Thymus (tissue), 14 donors: ENCODE measurements at places on chromosomes 2 and 18.

DNA sequence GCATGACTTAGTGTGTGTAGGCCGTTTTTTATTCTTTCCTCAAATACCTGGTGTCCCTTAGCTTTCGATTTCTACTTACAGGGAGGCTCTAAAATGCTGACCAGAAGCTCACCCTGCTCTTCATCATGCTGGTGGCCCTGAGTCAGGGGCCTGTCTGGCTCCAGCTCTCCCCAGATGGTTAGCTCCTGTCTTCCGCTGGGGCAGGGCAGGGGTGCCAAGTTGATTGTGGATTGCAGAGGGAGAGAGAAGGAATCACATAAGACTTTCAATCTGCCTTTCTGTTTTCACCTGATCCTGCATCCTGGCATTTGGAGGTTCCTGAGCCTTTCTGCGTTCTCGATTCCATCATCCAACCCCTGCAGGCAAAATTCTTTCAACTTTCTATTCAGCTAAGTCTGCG is 4.2 kb downstream of the CIB4 start:
- no peak for DNase-seq

DNA sequence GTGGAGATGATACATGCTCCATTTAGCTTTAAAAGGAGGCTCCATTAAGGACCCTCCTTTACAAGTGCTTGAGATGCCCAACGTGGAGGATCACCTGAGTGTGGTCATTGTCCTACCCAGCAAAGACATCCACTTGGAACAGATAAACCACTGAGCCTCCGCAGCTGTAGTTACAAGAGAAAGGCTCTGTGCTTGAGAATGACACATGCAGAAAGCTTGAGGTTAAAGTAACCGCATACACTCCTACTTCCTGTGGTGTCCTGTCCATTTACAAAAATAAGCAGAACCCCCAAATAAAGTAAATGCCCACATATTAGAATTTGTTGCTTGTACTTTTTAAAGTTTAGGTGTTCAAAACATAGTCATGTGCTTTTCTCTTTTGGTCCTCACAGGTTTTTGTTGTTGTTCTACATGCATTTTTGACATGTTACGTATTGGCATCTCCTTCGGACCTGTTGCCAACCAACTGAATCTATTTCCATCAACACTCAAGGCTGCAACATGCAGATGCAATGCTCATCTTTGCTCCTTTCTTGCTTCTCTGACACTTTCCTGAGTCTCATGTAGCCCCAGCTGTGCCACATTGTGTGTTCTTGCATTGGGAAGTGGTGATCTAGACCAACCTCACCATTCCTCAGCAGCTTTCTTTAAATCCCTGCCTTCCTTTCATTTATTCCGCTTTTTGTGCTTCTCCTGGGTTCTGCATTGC is 56.0 kb downstream of the SERPINB7 start:
- no peak for DNase-seq

- no peak for DNase-seq
Observed at GRCh38 chr2:16948710-16949109, 283.1 kb upstream of the CYRIA start.

GRCh38 chr2:189238903-189239302 is 59.3 kb upstream of the COL5A2 start:
- DNase-seq: no peak

DNA sequence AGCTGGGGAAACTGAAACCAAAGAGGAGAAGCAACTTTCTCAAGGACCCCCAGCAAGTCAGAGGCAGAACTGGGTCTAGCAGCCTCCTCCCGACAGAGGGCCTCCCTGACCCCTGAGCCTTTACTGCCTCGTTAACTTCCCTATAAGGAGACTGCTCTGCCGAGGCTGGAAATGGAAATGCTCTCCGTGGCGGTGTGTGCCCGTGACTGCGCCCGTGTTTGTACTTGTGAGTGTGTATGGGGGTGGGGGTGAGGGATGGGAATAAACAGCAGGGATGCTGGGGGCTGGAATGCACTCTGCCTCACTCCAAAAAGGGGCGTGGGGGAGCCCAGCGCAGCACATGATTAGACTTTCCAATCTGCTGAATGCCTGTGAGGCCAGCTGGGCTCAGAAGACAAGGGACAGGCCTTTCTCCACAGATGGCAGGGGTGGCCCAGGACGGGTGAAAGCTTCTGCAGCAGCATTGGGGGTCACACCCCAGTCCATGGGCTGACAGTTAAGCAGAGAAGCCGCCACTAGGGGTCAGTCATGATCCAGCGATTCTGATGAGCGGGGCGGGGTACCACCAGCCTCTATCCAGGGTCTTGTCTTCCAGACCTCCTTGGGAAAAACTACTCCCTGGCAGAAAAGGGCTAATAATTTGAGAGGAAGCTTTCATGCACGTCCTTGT is 26.8 kb downstream of the MPHOSPH10 start:
- peak; percentile 23 for DNase-seq

GRCh38 chr2:175372704-175373701 is 191.5 kb upstream of the ATP5MC3 start:
- no peak for DNase-seq

GRCh38 chr2:15756882-15757819 is 165.5 kb downstream of the DDX1 start:
- DNase-seq: no peak

- no peak for DNase-seq
Observed at GRCh38 chr2:211144078-211144477, 587.7 kb downstream of the CPS1 start.

- DNase-seq: no peak
Observed at GRCh38 chr2:1951586-1951985, 207.3 kb upstream of the PXDN start.

DNA sequence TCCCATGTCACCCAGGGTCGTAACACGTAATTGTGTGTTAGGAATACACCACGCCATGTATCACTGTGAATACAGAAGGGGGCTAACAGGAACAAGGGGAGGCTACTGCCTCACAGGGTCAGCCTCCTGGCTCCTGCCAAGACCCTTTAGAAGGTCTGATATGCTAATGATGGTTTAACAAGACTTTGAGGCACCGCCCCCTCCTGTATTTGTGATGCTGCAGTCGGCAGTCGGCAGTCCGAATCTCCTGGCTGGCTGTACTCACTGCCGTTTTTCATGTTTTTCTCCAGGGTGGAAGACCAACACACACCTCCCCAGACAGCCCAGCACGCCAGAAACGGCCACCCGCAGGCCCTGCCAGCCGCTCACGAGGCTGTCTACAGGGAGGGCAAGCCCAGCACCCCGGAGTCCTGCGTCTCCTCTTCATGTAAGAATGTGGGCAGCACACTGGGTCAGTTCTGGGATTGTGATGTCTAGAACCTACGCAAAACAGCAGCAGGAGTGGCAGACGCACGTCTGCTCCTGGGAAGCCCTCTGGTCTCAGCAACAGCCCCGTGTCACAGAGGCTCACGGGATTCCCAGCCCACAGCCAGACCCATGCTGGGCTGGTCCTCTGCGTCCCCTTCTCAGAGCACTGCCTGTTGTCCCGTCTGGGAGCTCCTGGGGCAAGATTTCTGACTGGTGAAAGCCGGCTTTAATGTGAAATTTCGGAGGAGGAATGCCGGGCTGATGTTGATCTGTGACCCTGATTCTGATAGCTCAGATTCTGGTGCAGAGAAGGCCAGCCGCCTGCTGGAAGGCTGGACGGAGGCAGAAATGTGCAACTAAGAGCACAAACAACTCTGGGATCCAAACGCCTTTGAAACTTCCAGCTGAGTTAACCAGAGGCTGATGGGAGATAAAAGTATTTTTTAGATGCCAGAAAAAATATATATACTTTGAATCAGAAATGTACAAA is 39.7 kb upstream of the B3GNT7 start:
- DNase-seq: no peak

GRCh38 chr2:104028061-104028460 is 825.9 kb upstream of the POU3F3 start:
- DNase-seq: no peak

DNA sequence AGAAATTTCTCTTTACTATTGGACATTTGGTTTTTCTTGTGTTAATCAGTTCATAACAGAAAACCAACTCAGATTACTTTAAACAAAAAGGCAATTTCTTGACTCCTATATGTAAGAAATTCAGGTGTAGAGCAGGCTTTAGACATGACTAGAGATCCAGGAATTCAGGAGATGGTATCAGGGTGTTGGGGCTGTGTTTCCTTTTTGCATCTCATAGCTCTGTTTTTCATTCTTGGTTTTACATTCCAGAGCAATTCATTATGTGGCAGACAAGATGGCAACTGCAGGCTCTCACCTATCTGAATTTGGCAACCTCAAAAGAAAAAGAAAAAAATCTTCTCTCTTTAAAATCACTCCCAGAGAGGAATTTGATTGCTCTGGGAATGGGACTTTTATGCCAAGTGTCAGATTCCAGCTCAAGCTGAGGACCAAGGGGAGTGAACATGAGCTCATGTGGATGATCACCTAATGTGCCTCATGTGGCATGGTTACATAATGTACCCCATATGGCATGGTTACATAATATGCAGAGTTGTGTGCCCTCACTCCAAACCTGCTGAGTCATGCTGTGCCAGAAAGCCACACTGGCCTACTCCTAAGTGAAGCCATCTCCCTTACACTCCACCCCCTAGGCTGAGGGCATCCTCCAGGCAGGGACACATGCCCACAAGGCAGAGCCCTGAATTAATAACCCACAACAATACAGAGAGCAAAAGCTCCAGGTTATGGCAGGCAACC is 282.7 kb downstream of the MBD2 start:
- no peak for DNase-seq

- DNase-seq: no peak
Observed at GRCh38 chr2:188869550-188869949, 104.6 kb upstream of the COL3A1 start.

GRCh38 chr18:36761186-36761698 is 67.6 kb downstream of the TPGS2 start:
- no peak for DNase-seq

- no peak for DNase-seq
Observed at GRCh38 chr2:26934335-26934724, 36.1 kb upstream of the MAPRE3 start.

DNA sequence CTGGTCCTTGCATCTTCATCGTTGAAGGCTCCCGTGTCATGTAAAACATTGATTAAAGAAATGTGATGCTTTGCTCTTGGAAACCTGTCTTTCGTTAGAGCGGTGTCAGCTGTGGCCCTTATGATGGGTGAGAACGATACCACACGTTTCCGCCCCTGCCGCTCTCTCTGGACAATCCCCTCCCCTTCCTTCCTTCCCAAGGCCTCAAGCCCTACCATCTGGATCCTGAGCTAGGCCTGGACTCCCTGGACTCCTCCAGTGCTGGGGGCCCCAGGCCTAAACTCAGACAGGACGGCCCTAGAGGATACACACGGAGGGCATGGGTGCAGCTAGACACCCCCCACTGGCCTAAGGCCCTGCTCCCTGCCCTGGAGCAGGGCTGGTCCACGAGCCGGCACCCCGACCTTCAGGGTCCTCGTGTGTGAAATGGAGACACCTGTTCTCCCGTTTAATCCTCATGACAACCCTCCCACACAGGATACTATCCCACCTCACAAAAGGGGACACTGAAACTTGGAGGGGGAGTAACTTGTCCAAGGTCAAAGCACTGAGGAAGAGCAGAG is 13.2 kb downstream of the BIN1 start:
- DNase-seq: no peak

DNA sequence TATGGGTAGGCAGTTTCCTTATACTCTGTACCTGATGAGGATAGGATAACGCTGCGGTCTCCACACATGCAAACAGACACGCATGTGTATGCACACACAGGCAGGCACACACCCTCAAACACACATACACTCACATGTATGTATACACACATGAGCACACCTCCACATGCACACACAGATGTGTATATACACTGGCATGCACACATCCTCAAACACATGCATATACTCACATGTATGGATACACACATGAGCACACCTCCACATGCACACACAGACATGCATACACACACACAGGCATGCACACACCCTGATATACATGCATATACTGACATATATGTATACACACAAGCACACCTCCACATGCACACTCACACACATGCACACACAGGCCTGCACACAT is 267.8 kb upstream of the HDAC4 start:
- no peak for DNase-seq

- DNase-seq: no peak
Observed at GRCh38 chr2:120959426-120959825, 223.8 kb downstream of the GLI2 start.

- DNase-seq: no peak
Observed at GRCh38 chr2:149606251-149606811, 18.8 kb upstream of the MMADHC start.

- DNase-seq: no peak
Observed at GRCh38 chr18:61908661-61909060, 15.9 kb upstream of the RNF152 start.

DNA sequence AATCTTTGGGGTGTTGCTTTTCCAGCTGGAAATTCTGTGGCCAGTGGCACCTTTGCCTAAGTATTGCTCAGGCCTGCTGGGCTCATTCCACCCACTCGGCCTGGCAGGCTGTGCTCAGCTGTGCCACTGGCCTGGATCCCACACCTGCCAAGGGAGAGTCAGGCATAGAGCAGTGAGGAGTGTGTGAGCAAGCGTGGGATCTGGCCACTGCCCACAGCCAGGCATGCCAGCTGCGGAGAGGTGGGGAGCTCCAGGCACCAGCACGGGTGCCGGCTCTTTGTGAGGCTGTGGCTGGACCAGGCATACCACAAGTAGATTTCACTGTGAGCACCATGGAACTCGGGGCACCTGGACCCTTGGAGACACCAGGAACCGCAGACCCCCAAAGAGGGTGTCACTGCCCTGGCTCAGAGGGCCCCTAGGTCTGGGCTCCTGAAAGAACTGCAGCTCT is 118.1 kb upstream of the MAP2 start:
- DNase-seq: no peak

GRCh38 chr18:8983195-8983594 is 119.3 kb upstream of the NDUFV2 start:
- no peak for DNase-seq

DNA sequence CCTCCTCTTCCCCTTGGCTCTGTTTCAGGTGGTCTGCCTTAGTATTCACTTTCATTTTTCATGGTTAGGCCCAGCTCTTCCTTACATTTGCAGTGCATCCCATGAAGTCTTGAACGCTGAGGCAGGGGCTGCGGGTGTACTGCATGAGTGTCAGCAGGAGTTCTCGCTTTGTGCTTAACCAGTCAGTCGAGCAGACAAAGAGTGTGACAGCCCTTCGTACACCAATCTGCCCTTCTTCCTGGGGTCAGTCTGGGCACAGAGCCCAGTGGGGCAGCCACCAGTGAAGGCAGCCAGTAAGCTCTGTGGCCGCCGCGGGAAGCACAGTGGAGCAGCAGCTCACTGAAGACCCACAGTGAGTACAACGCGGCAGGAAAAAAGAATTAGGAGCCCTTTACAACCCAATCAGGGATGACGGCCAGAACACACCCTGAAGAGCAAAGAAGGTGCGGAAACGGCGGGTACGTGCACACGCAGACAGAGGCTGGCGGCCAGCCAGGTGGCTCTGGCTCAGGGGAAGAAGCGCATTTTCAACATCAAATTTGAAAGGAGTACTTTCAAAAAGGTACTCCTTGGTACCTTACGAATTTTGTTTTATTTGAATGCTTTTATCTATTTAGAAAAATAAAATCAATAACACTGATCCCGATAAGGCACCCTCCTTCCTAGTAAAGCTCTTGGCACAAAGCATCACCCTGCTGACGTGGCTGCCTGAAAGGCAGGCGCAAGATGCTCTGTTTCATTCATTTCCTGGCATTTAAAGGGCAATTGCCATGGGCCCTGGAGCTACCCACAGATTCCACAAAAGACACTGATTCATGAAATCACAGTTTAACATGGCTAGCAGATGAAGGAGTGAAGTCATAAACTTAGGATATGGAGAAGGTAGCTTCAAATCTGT is 47.0 kb upstream of the SEMA4C start:
- no peak for DNase-seq

- peak; percentile 58 for DNase-seq
Observed at GRCh38 chr2:231483398-231484329, 19.4 kb upstream of the NCL start.

GRCh38 chr2:120491111-120491625 is 145.2 kb downstream of the INHBB start:
- no peak for DNase-seq

- no peak for DNase-seq
Observed at GRCh38 chr2:216501854-216502253, 3.2 kb downstream of the RPL37A start.
